Left lobe of liver (tissue), 2 donors: ENCODE measurements at places on chromosomes 5 and 9. TPM values are rescaled to one million over a fixed set of nuclear protein-coding genes. Genes with fewer than 3 reads are reported as not detected.

Gene NOP16
- 12.0 TPM for total RNA-seq

Gene ORM2
- 4,103 TPM for total RNA-seq

Gene MUSK
- total RNA-seq = not detected

Gene LHX6
- total RNA-seq = 0.20 TPM

Gene BAAT
- 459 TPM for total RNA-seq

Gene ANXA2R
- total RNA-seq = 0.35 TPM

Gene MORN5
- not detected for total RNA-seq

Gene CDC26
- 17.8 TPM for total RNA-seq

Gene PLAA
- total RNA-seq = 12.5 TPM

Gene CEP72
- total RNA-seq = 4.7 TPM

Gene TMEM250
- total RNA-seq = 18.2 TPM
